AG10803 (cell line): ENCODE measurements at places on chromosomes 13 and 19.
A peak's percentile ranks its signal among the peaks of the same experiment; 100 is the strongest.

GRCh38 chr13:103487841-103488240, 421.6 kb upstream of the SLC10A2 start:
- no peak for DNase-seq

- no peak for DNase-seq
Observed at GRCh38 chr13:46698014-46698413, 98.9 kb downstream of the ESD start.

GRCh38 chr13:107845911-107846310, 369.4 kb downstream of the LIG4 start:
- DNase-seq = no peak

GRCh38 chr13:48220592-48220980, 12.4 kb upstream of the ITM2B start:
- no peak for DNase-seq

DNA sequence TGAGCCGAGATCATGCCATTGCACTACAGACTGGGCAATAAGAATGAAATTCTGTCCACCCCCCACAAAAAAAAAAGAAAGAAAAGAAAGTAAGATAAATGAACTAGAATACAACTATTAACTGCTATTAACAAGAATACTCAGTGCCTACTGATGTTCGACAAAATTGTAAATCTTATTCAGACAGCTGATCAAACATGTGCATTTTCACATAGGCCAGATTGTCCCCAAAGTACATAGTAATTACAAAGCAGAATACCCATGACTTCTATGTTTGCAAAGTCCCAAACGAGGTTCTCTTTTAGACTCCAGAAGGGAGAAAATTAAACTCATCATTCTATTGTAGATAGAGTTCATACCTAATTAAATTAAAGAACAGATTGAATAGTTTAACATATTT, 113.4 kb downstream of the UFM1 start:
- DNase-seq = no peak

DNA sequence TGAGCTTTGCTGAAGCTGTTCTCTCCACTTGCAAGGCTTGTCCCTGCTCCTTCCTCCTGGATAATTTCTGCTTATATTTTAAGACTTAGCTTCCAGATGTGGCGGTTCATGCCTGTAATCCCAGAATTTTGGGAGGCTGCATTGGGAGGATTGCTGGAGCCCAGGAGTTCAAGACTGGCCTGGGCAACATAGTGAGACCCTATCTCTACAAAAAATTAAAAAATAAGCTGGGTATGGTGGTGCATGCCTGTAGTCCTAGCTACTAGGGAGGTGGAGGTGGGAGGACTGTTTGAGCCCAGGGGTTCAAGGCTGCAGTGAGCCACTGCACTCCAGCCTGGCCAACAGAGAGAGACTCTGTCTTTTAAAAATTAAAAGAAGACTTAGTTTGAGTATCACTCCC, 31.6 kb downstream of the CEBPA start:
- no peak for DNase-seq

DNA sequence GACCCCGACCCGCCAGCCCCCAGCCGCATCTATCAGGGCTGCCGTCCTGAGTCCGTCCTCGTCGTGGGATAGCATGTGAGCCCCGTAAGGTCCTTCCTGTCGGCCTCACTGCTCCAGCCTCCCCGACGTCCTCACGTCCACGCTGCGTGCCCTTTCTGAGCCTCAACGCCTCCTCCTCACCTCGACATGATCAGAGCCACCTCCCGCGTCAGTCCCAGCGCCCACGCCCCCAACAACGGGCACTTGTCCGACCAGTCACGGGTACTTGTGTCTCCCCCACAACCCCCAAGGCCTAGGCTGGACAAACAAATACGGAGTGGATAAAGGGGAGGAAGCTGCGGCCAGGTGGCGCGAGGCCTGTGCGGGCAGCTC, 665 bp downstream of the ZNF497 start:
- DNase-seq = peak; percentile 57

DNA sequence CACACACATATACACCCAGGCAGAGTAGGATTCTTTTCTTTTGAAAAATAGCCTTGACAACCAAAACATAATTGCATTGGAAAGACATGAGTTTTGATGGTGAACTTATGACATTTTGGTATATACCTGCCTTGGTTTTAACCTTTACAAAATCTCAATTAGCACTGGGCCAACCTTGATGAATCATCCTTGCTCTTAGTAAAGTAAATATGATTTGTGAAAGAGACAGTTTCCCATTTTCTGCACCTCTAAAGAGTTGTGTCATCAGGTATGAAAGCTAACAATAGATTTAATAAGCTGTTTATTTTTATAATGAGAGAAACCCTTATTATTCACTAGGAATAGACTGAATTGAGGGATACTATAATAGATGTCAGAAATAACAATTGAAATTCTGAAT, 15.7 kb upstream of the ENOX1 start:
- no peak for DNase-seq

DNA sequence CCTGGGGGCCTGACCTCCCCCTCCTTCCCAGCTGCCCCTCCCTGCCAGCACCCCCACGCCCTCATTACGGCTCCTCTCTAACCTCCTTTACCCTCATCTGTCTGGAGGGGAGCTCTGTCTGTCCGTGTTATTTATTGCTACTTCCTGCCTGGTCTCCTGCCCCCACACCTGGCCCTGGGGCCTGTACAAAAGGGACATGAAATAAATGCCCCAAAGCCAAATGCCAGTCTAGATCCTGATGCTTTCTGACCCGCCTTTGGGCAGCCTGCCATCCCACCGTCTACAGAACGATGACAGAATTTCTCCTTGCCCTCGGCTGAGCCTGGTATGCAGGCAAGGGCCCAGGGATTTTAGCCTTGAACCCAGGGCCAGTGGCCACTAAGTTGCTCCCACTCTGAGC, 15.4 kb upstream of the CD22 start:
- no peak for DNase-seq

DNA sequence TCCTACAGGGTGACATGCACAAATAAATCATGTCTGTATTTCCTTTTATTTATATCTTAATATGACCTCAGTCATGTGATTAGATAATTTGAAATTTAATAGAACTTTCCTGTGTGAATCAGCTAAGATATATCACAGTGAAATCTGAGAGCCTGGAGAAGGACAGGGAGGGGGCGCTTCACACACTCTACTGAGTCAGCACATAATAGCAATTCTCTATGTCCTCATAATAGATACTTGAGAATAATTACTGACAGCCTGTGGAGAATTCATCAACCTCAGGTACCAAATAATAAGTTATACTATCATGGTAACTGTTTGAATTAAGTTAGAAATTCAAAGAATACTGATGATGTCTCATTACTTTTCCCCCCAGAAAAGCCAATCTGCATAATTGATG, 98.0 kb upstream of the SLC10A2 start:
- DNase-seq = no peak

DNA sequence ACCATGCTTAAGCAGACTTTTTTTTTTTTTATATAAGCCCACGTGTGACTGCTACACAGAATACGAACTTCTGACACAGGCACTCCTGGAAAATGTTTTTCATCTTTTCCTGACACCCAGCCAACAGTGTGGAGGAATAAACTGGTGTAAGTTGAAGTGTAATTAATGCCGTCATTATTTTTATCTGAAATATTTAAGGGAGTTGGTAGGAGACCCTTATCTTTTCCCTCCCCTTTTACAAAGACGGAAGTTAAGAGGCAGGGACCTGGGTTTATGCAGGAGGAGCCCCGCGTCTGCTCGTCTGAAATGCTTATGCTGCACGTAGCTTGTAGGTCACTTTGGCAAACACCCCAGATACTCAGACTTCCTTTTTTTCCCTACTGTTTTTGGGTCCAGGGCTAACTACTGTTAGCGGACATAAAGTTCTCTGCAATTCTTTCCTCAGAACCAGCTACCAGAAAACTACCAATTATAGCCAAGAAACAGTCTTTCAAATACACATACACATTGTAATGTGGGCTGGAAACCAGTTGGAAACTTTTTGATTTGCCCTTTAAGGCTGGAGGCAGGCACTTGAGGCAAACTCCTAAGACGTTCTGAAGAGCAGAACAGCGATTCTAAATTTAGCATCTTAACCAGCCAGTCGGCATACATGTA, 50.8 kb downstream of the EFNB2 start:
- no peak for DNase-seq

- DNase-seq = peak; percentile 85
Observed at GRCh38 chr13:30026093-30026492, 175.7 kb upstream of the UBL3 start.

- no peak for DNase-seq
Observed at GRCh38 chr13:95505986-95506385, 46.5 kb upstream of the CLDN10 start.

DNA sequence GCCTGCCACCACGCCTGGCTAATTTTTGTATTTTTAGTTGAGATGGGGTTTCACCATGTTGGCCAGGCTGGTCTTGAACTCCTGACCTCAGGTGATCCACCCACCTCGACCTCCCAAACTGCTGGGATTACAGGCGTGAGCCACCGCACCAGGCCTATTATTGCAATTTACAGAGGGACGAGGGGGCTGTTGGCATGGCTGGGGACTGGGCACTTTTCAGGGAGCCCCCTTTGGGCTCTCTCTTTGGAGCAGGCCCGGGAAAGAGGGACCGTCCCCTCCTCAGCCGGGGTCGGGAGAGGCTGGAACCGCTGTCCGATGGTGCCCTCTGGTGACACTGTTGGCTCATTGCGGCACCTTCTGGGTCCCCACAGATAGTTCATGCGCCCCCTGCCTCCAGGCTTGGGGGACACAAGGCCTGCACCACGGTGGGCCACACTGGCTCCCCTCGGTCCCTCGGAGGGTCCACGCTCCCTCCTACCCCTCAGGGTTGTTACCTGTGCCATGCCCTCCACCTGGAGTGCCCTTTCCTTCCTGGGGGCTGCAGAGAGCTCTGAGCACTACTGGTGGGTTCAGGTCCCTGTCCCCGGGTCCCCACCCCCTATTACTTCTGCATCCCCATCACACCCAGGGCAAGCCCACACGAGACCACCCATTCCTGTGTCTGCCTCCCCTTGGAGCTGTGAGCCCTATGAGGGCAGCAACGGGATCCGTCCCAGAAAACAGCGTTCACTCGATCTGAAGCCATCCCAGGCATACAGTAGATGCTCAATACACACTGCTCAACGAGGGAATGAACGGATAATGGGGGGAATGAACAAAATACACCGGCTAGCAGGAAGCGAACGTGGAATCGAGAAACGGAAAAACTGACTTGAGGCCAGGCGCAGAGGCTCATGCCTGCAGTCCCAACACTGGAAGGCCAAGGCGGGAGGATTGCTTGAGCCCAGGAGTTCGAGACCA, 12.5 kb downstream of the FEM1A start:
- DNase-seq = peak; percentile 25

DNA sequence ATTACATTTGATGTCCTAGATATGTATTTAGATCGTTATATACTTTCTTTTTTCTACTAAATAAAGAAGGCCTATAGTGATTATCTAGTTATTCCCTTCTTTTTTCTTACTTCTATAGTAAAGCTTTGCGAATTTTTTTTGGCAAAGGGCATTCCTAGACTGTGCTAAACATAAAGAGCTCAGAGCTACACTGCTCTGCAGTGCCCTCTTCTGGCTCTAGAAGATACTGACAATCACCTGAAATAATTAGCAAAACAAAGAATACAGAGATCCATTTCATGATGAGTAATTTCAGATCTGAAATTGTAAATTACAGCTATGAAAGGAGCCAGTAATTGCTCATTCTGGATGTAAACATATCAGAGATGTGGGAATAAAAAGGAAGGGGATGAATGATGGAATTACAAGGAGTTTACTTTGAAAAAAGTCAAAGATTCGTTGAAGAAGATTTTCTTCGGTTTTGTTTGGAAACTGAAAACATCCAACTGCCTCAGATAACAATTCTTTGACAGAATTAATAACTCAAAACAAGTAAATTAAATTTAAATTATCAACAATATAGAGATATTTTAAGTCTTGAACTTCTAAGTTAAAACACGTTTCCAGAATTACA, 288.5 kb downstream of the NALCN start:
- peak; percentile 41 for DNase-seq

GRCh38 chr13:30191491-30192100, 115.8 kb downstream of the KATNAL1 start:
- peak; percentile 45 for DNase-seq

DNA sequence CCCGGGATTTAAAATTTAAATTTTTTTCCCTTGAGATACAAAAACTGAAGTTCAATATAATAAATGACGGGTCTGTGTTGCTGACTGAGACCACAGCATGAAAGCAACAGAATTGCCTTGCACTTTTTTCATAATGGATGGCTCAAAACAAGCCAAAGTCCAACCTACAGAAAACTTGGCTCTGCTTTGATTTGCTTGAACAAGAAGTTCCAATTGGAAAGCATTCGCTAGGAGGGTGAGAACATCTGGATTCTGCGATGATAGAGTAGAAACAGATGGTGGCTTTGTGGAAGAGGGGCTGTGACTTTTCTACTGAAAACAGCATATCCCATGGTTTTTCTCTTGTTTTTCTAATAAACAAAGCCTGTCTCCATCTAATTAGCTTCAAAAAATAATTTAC, 46.4 kb downstream of the THSD1 start:
- peak; percentile 78 for DNase-seq
